Epithelial cell of proximal tubule (primary cell): ENCODE measurements at places on chromosomes 5 and 9. TPM values are rescaled to one million over a fixed set of nuclear protein-coding genes. Genes with fewer than 3 reads are reported as not detected.

Gene MEGF10
- 0.29 and 0.52 TPM in 2 replicates for total RNA-seq

Gene MARCHF11
- not detected in 2 replicates for total RNA-seq

Gene PTGDS
- total RNA-seq, result not detected in 2 replicates

Gene SHOC1
- total RNA-seq, result 0.07 TPM in 1 of 2 replicates, not detected in the other

Gene OTULINL
- total RNA-seq, result 1.8 and 4.3 TPM in 2 replicates

Gene DND1
- total RNA-seq, result 0.14 TPM in 1 of 2 replicates, not detected in the other

Gene FOXD1
- 26.8 and 30.0 TPM in 2 replicates for total RNA-seq

Gene MSX2
- 1.1 and 3.7 TPM in 2 replicates for total RNA-seq

Gene BSPRY
- total RNA-seq, result 8.8 and 15.2 TPM in 2 replicates

Gene JAKMIP2
- 0.14 and 0.17 TPM in 2 replicates for total RNA-seq

Gene WHRN
- 1.7 and 5.2 TPM in 2 replicates for total RNA-seq

Gene GABRA1
- not detected in 2 replicates for total RNA-seq

Gene PCDHGA12
- 1.8 and 1.9 TPM in 2 replicates for total RNA-seq

Gene COL27A1
- total RNA-seq, result 8.5 and 9.1 TPM in 2 replicates
